ENCODE measurements at places on chromosomes 16 and 17. TPM values are rescaled to one million over a fixed set of nuclear protein-coding genes. Genes with fewer than 3 reads are reported as not detected.
A peak's percentile ranks its signal among the peaks of the same experiment; 100 is the strongest.

GRCh38 chr17:62666061-62666800 is 38.8 kb downstream of the MRC2 start:
- no peak for DNase-seq
- no peaks in the 10 kb centered on the region for H3K36me3 ChIP-seq
- H3K4me3 ChIP-seq: no peak overlapping the region
- no peaks in the 10 kb centered on the region for H3K27me3 ChIP-seq
- no peak overlapping the region for H3K27ac ChIP-seq

DNASE1L2 gene
- 1.2 TPM for total RNA-seq

GRCh38 chr16:68126395-68126794 is 41.2 kb downstream of the NFATC3 start:
- no peaks in the 10 kb centered on the region for H3K27me3 ChIP-seq
- H3K4me3 ChIP-seq: no peak overlapping the region
- peaks cover 56% of the 10 kb centered on the region for H3K4me1 ChIP-seq
- peak overlapping the region; percentile 5 for H3K27ac ChIP-seq
- no peak for DNase-seq
- peaks cover 49% of the 10 kb centered on the region for H3K36me3 ChIP-seq

GRCh38 chr17:43984521-43984920 is 19.9 kb upstream of the NAGS start:
- H3K4me1 ChIP-seq: peaks cover 1% of the 10 kb centered on the region
- DNase-seq: no peak
- H3K4me3 ChIP-seq: no peak overlapping the region
- no peaks in the 10 kb centered on the region for H3K36me3 ChIP-seq
- H3K27me3 ChIP-seq: peaks cover 44% of the 10 kb centered on the region

- no peaks in the 10 kb centered on the region for H3K27me3 ChIP-seq
- H3K27ac ChIP-seq: no peak overlapping the region
- no peak for DNase-seq
- H3K4me3 ChIP-seq: no peak overlapping the region
- no peaks in the 10 kb centered on the region for H3K4me1 ChIP-seq
- no peaks in the 10 kb centered on the region for H3K36me3 ChIP-seq
Observed at GRCh38 chr16:74064120-74064735, 232.4 kb upstream of the PSMD7 start.

METRN gene
- 6.7 TPM for total RNA-seq

Data from activated B cell treated with CpG ODN at 0.5 μM for 24 hours (primary cell).